ENCODE measurements at places on chromosomes 7 and 10.

- no peak for DNase-seq
These were observed 12.8 kb downstream of the LRRN3 start for GRCh38 chr7:111103678-111104274.

GRCh38 chr10:63773106-63773505 lies 251.9 kb downstream of the REEP3 start:
- DNase-seq: no peak

DNA sequence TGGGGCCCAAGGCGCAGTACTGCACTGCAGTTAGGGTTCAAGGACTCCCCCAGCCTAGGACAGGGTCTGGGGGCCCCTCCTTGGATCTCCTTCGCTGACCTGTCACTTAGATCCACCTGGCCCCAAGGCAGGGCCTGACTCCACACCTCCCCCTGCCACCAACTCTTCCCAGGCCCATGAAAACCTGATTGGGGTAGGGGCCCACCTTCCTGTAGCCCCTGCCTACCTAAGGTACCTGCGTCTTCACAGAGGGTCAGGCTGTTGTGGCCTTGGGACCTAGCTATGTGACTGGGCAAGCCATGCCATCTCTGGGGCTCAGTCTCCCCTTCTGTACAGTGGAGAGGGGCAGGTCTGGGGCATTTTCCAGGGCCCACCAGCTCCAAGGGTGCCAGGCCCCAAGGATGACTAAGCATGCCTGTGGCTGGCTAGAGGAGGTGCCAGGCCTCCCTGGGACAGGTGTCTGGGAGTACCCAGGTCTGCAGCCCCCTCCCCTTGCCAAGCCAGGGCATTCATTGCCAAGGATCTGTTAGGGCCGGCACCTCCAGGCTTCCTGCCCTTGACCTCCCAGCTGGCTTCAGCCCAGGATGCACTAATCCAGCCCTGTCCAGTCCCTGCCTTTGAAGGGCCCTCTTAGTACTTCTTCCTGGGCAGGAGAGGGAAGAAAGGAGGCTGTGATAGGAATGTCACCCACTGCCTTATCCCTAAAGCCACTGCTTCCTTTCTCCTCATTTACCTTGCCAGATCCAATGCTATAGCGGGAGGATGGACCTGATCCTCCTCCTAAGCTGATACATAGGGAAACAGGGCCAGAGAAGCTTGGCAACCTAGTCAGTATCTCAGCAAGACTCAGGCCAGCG lies 1.3 kb downstream of the LIMK1 start:
- no peak for DNase-seq

- no peak for DNase-seq
These were observed 2.3 kb upstream of the GIMAP8 start for GRCh38 chr7:150447966-150448788.

GRCh38 chr7:120725376-120726039 lies 132.4 kb downstream of the TSPAN12 start:
- DNase-seq: no peak

DNA sequence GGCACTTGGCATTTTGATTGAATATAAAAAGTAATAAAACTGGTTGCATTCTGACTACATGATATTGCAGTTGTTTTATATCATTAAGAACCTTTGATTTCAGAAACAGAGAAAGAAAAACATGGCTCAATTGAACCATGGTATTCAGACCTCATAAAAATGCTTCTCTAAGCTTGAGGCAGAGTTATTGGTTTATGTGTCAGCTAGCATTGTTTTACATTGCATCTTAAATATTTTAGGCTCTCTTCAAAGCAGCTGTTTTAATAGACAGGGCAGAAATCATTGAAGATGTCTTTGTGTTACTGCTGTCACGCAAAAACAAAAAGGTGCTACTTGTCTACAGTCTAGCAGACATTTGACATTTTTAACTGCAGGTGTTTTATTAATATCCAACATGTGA lies 299.2 kb downstream of the EXOC4 start:
- no peak for DNase-seq

GRCh38 chr7:69981646-69982045 lies 383.4 kb downstream of the AUTS2 start:
- DNase-seq: no peak

DNA sequence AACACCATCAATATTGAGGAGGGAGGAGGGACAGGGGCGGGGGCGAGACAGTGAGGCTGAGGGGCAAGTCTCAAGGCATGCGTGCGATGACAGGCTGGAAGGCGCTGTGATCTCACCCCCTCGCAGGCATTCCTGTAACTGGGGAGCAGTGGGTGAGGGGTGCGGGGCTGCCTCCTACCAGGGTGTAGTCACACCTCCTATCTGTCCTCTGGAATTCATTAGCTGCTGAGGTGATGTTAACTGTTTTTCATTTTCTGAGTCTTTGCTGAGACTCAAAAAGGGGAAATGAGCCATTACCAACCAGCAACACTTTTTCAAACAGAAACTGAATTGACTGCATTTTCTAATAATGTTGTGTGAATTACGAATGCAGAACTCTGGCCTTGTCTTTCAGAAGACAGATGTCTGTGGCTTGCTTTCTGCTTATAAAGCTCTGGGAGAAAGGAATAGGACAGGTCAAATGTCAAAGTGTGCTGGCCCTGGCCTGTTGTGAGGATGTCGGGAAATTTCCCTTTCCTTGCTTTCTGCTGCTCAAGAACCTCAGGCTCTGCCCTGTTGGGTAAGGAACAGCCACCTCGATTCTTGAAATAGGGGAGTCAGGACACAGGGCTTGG lies 23.7 kb upstream of the CDH23 start:
- no peak for DNase-seq

GRCh38 chr7:157690833-157691585 lies 354.2 kb downstream of the DNAJB6 start:
- DNase-seq: peak; percentile 49

DNA sequence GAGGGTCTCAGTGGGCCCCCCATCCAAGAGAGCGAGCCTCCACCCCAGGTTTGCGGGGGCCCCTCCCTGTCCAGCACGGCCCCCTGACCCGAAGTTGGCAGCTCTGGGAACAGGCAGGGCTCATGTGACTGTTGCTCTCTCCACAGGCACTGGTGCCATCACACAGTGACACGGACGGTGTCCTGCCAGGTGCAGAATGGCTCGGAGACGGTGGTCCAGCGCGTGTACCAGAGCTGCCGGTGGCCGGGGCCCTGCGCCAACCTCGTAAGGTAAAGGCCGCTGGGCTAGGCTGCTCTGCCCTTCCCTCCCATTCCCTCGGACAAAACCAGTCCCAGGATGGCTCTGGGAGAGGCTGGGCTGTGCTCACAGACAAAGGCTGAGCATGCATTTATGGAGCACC lies 57.2 kb downstream of the COL26A1 start:
- DNase-seq: no peak

DNA sequence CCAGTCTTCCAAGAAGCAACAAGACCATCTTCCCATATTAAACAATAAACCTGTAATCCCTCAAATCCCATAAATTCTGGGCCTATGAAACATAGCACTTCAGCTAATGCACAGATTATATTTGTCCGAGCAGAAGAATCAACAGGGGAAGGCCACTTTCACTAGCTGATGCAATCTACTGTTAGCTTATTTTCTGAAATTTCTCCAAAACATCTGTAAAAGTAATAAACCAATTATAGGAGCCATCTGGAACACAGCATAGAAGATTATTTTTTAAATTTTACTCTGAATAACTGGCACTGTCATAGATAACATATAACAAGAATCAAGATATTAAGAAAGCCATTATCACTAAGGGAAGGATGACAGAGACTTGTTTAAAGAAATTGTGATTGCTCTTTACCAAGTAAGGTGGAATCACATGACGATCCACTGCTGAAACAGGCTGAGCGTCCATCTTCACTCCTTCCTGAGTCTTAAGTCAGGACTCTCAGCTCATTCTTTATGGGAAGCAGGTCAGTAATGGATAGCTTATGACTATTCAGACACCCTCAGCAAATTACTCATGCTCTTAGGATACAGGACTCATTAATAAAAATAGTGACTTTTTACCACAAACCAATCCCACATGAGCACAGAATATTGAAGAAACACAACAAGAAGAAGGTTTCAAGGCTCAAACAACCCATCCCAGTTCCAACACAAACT lies 719.5 kb downstream of the XPNPEP1 start:
- DNase-seq: no peak

GRCh38 chr10:103021900-103022293 lies 103.8 kb downstream of the CNNM2 start:
- DNase-seq: no peak

- no peak for DNase-seq
These were observed 83.6 kb downstream of the ZNF277 start for GRCh38 chr7:112290065-112290464.

DNA sequence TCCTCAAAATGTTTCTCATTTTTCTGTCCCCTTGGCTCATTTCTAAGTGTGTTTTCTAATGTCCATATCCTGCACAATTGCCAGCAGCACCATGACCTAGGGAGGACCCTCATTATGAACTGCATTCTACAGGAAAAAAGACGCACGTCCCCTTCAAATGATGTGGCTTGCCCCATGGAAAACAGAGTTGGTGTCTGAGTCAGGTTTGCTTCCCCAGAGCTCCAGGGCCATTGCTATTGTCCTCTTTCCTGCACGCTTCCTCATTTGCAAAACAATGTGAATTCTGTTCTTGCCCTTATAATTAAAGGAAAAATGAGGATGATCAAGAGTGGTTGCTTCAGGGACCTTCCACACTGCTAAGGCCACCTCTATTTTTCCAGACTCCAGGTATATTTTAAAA lies 14.7 kb upstream of the ASB4 start:
- DNase-seq: no peak

DNA sequence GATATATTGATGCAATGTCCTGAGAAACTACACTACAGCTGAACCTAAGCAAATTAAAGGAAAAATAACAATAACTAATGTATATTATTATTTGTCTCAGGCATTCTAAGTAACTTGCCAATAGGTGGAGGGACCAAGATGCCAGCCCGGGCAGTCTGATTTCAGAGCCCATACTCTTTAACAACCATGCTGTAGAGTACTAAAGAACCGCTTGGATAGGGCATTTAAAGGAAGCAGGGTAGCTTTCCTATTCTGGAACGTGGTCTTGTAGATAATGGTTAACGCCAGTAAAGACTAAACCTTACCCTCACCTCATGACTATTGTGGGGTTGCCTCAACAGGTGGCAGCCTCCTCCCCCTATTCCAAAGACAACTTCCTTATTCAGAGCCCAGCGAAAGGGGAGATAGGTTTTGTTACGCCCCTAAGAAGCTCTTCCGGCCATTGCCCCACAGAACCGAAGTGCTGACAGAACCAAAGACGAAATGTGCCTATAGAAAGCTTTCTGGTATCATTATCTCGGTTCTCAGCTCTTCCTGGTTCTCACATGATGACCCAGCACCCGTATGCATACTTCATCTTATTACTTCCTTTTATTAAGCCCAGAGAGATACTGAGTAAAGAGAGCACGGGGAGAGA lies 707 bp upstream of the C1GALT1 start:
- peak; percentile 72 for DNase-seq

DNA sequence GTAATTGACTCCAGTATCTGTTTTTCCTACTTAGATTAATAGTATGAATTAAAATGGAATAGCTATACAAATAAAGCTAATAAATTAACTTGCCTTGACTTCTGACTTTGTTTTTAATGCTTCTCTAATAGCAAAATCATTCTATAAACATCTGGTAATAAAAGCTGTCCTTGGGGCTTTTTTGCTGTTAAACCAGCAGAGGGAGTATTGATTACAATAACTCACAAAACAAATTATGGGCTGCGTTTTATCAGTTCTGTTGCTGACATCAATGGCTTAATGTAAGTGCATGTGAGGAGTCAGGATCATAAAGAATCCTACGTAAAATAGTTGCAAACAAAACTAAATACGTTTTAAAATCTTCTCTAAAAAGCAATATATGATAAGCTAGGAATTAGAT lies 667.8 kb downstream of the PCDH15 start:
- no peak for DNase-seq

DNA sequence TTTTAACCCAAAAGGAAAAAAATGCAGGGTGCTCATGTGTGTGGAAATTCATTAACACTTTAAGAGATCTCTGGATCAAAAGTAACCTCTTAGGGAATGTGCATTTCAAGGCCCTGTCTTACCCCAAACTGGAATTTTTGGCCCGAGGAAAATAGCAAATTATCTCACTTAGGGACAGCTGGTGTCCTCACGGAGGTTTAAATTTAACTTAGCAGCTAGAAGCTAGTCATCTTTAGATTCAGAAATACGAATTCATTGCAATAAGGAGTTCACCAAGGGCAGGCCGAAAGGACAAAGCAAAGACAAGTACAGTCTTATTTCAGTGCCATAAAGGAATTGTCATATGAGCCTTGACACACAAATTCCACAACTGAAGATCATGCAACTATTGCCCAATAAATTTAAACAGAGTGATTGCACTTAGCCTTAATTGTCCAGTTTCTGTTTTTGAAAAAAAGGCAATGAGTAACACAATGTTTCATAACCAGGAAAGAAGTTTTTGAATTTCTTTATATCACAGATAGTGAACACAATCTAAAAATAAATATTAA lies 22.4 kb upstream of the SEMA3C start:
- no peak for DNase-seq

DNA sequence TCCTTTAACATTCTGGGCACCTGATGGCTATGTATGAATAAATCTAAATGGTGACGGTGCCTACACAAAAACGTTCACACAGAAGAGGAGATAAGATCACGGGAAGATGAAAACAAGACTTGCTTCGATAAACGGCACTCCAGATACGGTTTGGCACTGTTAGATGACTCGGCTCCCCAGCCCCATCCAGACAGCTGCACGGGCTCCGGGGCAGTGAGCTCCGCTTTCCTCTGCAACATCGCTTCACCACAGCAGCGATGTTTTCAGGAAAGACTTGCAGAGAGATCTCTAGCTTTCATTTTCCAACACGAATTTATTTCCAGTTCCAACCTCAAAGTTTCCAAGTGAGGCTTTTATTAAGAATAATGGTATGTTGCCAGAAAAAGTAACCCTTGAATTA lies 132.1 kb downstream of the KLF6 start:
- DNase-seq: no peak

GRCh38 chr10:132605390-132605789 lies 67.8 kb downstream of the INPP5A start:
- DNase-seq: no peak

DNA sequence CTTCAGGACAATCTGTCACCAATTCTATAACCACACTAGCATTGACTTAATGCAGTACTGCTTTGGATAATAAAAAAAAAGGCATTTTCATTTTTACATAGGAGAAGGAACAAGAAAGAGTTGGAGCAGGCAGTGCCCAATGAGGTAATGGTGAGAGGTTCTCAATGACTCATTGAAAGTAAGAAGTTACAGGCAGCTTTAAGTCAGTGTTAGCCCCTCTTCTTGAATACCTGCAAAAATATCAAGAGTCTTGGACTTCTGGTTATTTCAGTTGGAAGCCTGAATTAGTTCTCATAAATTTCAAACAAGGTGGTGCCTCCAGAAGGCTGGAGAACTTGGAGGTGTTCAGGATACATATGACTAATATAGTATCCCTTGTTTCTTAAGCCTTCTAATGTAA lies 422.5 kb downstream of the HTR7 start:
- DNase-seq: no peak

GRCh38 chr7:121003986-121004685 lies 15.6 kb downstream of the CPED1 start:
- no peak for DNase-seq

- DNase-seq: no peak
These were observed 66.6 kb upstream of the MGMT start for GRCh38 chr10:129400426-129400825.

- DNase-seq: no peak
These were observed 86.9 kb upstream of the STRIP2 start for GRCh38 chr7:129347330-129347729.

- no peak for DNase-seq
These were observed 54.9 kb downstream of the FAM171A1 start for GRCh38 chr10:15316145-15316544.

- no peak for DNase-seq
These were observed 85.0 kb downstream of the MPP7 start for GRCh38 chr10:28217848-28218247.

GRCh38 chr7:2313450-2314208 lies 612 bp downstream of the SNX8 start:
- no peak for DNase-seq
